ENCODE measurements at places on chromosomes 11 and 22. TPM values are rescaled to one million over a fixed set of nuclear protein-coding genes. Genes with fewer than 3 reads are reported as not detected.
A peak's percentile ranks its signal among the peaks of the same experiment; 100 is the strongest.

DNA sequence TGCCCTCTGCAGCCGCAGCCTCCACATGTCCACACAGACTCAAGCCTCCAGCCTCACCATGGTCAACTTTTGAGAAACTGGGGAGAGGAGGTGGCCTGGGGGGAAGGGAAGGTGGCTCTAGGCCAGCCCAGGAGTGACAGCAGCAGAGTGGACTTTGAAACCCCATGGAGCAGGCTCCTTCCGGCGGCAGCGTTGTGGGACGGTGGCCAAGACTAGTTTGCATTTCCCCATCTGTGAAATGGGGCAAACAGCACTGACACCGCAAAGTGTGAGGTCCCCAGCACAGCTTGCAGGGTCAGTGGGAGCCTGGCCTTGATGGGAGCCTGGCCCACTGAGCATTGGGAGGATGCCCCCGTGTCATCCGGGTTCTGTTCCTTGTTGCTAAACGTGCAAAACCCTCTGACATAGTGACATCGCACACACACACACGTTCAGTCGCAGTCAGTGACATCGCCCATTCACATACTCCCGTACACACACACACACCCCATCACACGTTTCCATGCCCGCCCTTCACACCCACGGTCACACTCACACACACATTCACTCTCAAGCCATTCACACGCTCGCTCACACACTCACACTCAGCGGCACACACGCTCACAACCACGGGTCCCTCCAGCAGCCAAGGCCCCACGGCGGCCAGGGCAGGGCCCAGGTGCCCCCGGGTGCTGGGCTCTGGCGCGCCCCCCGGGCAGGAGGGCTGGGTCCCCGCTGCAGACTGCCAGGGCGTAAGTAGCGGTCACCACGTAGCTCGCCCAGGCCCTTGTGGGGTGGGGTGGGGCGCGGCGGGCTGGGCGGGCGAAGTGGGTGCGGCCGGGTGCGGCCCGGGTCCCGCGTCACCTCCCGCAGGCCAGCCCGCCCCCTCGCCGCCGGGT is 585 bp downstream of the CYB5R3 start:
- peak; percentile 45 for DNase-seq

DNA sequence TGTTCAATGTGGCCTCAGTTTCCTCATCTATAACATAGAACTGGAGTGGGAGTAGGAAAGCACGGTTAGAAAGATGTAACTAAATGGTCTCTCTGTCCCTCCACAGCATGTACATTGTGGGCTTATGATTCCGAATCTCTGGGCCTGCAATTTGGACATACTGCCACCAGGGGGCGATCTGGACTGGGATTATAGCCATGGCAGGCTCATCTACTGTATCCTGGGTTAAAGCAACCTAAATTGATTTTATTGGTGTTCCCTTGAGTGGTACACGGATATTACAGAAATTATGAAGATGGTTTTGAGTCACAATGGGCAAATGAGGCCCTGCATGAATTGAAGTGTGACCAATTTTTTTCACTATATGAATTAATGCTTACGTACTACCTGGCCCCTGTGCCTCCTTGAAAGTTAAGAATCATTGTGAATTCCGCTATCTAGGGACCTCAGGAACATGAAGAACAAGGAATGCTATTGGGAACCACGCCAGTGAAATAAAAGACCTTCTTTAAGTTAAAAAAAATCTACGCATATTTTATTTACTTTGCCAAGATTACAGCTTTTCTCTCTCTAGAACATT is 32.9 kb downstream of the TST start:
- no peak for DNase-seq

DNA sequence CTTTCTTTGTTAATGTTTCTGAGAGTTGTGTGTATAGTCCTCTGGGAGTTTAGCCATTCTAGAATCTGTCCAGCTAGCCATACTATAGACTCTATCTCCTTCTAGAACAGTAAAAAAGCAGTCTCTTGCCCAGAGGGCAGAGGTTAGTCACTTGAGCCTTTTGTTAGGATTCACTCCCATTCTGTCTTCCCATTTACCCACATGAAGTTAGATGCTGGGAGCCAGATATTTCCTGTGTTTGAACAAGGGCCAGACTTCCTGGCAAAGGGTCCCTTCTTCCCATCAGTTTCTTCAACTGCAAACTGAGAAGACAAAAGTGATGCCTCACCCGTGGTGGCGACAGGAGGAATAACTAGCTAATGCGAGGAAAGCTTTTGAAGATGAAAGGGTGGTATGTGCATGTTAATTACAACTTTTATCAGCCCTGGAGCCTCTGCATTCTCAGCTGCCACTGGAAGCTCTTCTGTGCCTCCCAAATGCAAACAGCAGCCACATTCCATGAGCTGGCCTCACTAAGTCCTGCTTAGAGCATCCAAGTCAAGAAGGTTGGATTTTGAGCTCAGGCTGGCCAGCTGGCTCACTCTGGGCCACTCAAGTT is 12.8 kb downstream of the CD44 start:
- no peak for DNase-seq

- DNase-seq: no peak
Measured at GRCh38 chr11:67286621-67287333, 2.3 kb upstream of the ANKRD13D start.

DNA sequence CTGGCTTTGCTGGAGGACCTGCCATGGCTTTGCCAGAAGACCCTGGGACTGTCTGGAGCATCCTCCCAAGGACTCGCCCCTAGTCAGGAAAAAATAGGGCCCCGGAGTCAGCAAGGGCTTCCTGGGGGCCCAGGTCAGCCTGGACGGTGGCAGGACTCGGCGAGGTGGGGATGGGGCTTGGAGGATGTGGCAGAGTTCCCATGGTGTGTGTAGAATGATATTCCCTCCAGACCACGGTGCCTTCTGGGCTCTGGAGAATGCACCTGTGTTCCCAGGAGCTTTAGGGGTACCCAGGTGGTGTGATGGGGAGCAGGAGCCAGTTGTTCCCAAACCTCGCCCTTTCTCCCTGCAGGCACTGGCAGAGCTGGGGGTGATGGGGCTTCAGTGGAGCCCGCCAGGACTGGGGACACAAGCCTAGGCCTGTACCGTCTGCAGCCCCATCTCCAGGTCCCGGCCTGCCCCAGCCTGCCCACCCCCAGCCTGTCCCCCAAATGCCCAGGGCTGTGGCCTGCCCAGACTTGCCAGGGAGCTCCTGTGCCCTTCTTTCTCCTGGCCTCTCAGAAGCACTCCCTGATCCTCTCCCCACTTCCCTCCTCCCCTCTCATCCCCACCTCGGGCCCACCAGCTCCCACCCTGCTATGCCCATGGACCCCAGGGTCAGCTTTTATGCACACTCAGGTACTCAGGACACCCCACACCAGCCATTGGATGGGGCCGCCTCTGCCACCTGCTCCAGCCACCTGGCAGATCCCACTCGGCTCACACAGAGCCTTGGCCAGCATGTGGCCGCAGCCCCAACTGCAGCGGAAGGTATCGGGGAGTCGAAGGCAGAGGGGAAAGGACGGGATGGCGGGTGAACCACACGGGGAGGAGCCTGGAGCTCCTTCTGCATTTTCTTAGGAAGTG is 82.1 kb downstream of the CDKN1C start:
- DNase-seq: no peak

The APOL3 gene
- total RNA-seq: not detected

The C22orf31 gene
- not detected for total RNA-seq

The SYCE3 gene
- total RNA-seq: not detected

The C11orf86 gene
- total RNA-seq: not detected

The MMP1 gene
- not detected for total RNA-seq

The GAL gene
- total RNA-seq: 0.60 TPM

The PAFAH1B2 gene
- total RNA-seq: 58.7 TPM

The EHD1 gene
- total RNA-seq: 119 TPM
